WTC11 (cell line): ENCODE measurements at places on chromosomes 3 and 15. TPM values are rescaled to one million over a fixed set of nuclear protein-coding genes. Genes with fewer than 3 reads are reported as not detected.

GRCh38 chr3:163071713-163072112 lies 1575.1 kb downstream of the OTOL1 start:
- no peak overlapping the region for H3K27ac ChIP-seq
- no peaks in the 10 kb centered on the region for H3K4me1 ChIP-seq
- H3K4me3 ChIP-seq, result no peak overlapping the region
- no peak for DNase-seq

DNA sequence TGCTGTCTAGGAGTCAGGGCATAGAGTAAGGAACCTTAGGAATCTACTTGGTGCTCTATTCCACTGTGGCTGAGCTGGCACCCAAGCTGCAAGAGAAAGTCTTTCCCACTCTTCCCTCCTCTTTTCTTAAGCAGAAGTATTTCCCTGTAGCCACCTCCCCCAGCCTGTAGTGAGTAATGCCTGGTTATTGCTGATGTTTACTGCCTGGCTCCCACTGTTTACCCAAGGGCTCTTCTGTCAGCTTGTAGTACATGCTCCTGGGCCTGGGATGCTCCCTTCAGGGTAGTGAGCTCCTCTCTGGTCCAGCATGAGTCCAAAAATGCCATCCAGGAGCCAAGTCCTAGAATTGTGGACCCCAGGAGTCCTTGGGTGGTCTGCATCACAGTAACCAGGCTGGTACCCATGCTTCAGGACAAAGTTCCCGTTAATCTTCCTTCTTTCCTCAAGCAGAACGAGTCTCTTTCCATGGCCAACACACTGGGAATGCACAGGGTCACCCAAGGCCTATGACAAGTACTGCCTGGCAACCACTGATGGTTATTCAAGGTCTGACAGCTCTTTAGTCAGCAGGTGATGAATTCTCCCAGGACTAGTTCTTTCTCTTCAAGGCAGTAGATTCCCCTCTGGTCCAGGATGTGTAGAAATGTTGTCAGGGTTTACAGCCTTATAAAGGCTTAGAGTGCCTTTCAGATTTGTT lies 17.6 kb downstream of the GALK2 start:
- no peak for DNase-seq
- H3K36me3 ChIP-seq, result no peaks in the 10 kb centered on the region
- no peaks in the 10 kb centered on the region for H3K27me3 ChIP-seq
- no peak overlapping the region for H3K27ac ChIP-seq

GRCh38 chr3:46931631-46932331 lies 44.8 kb downstream of the CCDC12 start:
- peak overlapping the region; percentile 74; the same call in 1 of the 2 replicates for H3K27ac ChIP-seq
- H3K4me3 ChIP-seq, result no peak overlapping the region
- no peak for DNase-seq
- peaks cover 4% of the 10 kb centered on the region for H3K36me3 ChIP-seq
- H3K4me1 ChIP-seq, result peaks cover 31% of the 10 kb centered on the region
- H3K27me3 ChIP-seq, result no peaks in the 10 kb centered on the region

- no peak for DNase-seq
- H3K4me1 ChIP-seq, result peaks cover 5% of the 10 kb centered on the region
- no peaks in the 10 kb centered on the region for H3K36me3 ChIP-seq
These were observed 493.4 kb upstream of the TGFBR2 start for GRCh38 chr3:30112902-30113484.

The ACSBG1 gene
- total RNA-seq, result 4.1 to 5.8 TPM (median 5.0 TPM) in 3 replicates
